ENCODE measurements at places on chromosomes 12 and 14. TPM values are rescaled to one million over a fixed set of nuclear protein-coding genes. Genes with fewer than 3 reads are reported as not detected.

DNA sequence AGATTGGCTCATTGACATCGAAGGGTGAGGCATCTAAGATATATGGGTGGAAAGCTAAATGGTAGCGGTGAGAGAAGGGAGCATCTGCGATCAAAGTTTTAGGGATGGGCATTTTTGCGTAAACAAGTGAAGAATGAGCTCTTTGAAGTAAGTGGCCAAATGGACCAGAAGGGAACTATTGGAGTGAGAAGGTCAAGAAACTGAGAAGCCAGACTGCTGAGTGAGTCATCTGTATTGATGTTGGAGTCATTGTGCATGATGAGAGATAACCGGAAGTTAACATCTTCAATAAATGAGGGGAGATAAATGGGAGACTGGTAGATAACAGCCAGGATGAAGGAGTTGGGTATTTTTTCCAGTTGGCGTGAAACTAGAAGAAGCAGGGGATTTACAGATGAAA is 271.9 kb upstream of the PDE3A start:
- H3K27me3 ChIP-seq: no peaks in the 10 kb centered on the region
- no peak overlapping the region for H3K4me3 ChIP-seq
- no peaks in the 10 kb centered on the region for H3K36me3 ChIP-seq
- H3K4me1 ChIP-seq: no peaks in the 10 kb centered on the region

The CCDC196 gene
- polyA plus RNA-seq: not detected

The CRADD gene
- polyA plus RNA-seq: 19.6 TPM

The NEMF gene
- 55.2 TPM for polyA plus RNA-seq

The LTBP2 gene
- polyA plus RNA-seq: 73.5 TPM

The VWF gene
- 0.03 TPM for polyA plus RNA-seq

The KRT8 gene
- 19.8 TPM for polyA plus RNA-seq

The C1QL4 gene
- not detected for polyA plus RNA-seq

Data from GM23248 (cell line).